ENCODE measurements at places on chromosomes 1 and 21. TPM values are rescaled to one million over a fixed set of nuclear protein-coding genes. Genes with fewer than 3 reads are reported as not detected.

SELP gene
- 0.65 TPM for total RNA-seq

ADAM30 gene
- total RNA-seq = not detected

GRCh38 chr1:18921516-18922251 is 19.3 kb upstream of the ALDH4A1 start:
- no peak for DNase-seq

DNA sequence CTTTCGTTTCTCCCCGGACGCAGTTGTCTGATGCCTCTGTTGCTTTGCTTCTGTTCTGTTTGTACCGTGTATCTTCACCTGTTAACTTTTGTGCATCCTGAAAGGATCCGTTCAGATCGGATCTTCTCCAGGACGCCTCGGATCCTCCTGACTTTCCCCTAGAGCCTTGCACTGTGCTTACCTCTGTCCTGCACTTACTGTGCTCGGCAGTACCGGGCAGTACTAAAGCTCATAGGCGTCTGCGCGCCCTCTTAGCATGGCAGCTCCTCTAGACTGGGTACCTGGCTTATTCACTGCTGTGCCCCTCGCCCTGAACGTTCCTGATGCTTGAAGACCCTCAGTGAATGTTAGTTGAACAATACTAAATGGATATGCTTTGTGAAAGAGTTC is 934 bp downstream of the SCP2 start:
- no peak for DNase-seq

GRCh38 chr1:179026813-179027669 is 1.3 kb downstream of the FAM20B start:
- no peak for DNase-seq

GATAD2B gene
- 24.1 TPM for total RNA-seq

DNA sequence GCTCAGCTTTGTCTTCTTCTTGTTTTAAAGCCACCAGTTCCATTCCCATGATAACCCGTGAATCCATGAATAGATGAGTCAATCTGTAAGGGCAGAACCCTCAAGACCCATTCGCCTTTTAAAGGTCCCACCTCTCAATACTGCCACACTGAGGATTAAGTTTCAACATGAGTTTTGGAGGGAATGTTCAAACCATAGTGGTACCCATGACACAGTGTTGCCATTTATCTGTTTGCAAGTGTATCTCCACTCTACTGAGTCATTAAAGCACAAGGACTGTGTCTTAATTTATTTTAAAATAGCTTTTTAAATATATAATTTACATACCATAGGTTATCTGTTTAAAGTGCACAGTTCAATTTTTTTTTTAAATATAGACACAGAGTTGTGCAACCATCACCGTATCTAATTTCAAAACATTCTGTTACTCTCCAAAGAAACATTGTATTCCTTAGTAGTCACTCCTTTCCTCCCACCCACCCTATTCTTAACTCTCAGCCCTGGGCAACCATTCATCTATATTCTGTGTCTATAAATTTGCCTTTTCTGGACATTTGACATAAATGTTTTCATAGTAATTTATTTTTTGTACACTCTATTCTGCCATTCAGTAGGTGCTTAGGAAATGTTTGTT is 4.8 kb upstream of the IL24 start:
- DNase-seq = no peak

FCN3 gene
- total RNA-seq = 6.5 TPM

- DNase-seq = no peak
Observed at GRCh38 chr1:94276988-94277434, 39.6 kb upstream of the ARHGAP29 start.

GRCh38 chr1:232684371-232685105 is 54.6 kb upstream of the SIPA1L2 start:
- DNase-seq = no peak

MAN1C1 gene
- total RNA-seq = 7.3 TPM

GRCh38 chr21:37276377-37276776 is 9.2 kb upstream of the VPS26C start:
- no peak for DNase-seq

- DNase-seq = no peak
Observed at GRCh38 chr1:1402072-1402900, 3.2 kb upstream of the CCNL2 start.

GRCh38 chr1:181137217-181137743 is 48.8 kb downstream of the IER5 start:
- no peak for DNase-seq

CCDC17 gene
- 2.1 TPM for total RNA-seq

DNA sequence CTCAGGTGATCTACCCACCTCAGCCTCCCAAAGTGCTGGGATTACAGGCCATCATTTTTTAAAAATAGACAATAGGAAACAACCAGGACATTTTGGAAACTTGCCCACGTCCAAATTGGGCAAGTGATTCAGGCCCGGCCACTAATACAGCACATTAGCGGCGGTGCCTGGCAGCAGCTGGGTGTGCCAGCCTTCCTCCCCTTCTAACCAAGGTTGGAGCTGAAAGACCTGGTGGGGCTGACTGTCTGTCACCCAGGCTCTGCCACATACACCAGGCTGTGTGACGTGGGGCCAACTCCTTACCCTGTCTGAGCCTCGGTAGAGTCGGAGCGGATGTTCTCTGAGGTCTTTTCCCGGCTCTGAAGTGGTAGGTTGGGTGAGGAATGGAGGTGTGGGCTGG is 29.6 kb upstream of the TMEM51 start:
- no peak for DNase-seq

Measured in lower leg skin (tissue), 4 donors.